ENCODE measurements at places on chromosomes 1 and 21.

- peak; percentile 77 for DNase-seq
Measured at GRCh38 chr1:32068957-32069588, 3.7 kb upstream of the TMEM39B start.

DNA sequence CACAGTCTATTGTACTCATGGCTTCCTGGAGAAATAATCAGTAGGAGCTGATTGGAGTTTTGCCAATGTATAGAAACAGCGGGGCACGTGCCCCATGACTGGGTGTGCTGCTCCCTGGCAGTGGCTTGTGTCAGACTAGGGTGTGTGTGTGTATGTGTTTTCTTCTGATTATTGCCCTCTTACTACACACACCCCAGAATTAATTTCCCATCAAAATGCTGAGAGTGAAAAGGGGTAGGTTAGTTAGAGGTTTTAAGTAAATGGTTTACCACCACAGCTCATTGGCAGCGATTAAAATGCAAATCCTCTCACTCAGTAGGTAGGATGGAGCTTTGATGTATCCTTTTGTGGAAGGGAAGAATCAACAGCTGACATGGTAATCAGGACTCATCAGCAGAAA lies 29.9 kb downstream of the HHAT start:
- no peak for DNase-seq

DNA sequence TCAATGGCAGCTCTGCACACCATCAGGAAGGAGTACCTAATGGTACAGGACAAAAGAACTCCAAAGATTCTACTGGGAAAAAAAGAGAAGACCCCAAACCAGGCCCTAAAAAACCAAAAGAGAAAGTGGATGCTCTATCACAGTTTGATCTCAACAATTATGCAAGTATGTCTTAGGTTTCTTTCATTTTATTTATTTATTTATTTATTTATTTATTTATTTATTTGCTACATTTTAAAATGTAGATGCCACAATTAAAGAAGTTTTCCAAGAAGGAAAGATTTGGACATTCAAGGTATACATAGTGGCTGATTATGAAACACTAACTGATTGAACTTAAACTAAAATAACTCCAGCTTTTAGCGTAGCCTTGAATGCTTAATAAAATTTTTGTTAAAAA lies 60.2 kb downstream of the PRRC2C start:
- DNase-seq = no peak

DNA sequence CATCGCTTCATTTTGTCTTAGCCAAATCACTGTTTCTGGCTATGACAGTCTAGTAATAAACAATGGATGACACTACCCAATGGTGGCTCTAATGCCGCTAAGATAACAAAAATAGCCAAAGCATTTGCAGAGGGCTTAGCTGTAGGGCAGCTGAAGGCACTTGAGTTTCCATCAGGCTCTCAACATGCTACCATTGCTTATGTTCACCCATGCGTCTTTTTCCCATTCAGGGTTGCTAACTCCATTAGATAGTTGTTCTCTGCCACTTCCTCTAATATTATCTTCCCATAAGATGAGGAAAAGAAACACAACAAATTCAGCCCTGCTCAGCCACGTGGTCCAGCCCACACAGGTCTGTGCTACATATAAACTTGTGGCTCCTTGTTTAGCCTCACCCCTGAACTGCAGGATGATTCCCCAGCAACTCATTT lies 159.6 kb downstream of the TOMM20 start:
- no peak for DNase-seq

- no peak for DNase-seq
Measured at GRCh38 chr21:41387042-41387819, 25.4 kb downstream of the MX2 start.

DNA sequence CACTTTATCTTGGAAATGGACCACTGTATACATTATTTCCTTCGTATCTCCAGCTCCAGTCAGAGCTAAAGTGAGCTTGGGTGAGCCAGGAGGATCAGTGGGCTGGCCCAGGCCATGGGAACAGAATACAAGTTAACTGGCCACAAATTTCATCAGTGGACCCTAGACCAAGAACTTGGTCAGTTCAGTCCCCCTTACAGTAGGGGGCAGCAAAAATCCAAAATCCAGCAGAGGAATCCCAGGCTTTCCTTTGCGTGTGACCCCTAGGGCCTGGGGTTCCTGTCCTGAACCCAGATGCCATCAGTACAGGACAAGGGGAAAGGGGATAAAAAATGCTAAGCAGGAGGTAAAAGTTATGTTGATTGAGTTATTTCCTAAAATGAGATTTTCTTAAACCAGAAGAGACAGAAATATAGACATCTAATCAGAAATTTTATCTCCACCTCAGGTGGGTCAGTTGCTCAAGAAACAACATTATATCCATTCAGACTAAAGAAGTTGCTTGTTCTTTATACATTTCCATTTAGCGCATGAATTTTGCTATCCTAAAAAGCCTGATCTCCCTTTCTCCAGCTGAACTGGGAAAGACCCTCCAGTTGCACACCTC lies 24.1 kb upstream of the LCE5A start:
- DNase-seq = no peak

DNA sequence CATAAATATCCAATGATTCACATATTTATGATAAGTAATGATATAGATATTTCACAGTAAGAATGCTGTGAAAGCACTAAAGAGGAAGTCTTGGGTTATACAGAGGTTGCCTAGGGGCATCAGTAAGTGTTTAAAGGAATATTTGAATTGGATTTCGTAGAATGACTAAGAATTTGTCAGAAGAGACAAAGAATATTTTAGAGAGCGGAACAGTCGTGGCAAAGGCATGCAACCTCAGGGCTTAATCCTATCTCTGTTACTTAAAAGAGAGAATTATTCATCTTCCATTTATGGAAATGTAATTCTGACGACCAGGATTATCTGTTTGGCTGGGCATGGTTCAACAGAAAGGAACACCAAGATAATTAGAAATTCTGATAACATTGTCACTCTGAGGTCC lies 171.9 kb upstream of the NR5A2 start:
- peak; percentile 85 for DNase-seq

GRCh38 chr1:233459470-233459945 lies 132.0 kb downstream of the MAP3K21 start:
- no peak for DNase-seq

- DNase-seq = no peak
Measured at GRCh38 chr1:23124259-23125026, 44.2 kb downstream of the LUZP1 start.

DNA sequence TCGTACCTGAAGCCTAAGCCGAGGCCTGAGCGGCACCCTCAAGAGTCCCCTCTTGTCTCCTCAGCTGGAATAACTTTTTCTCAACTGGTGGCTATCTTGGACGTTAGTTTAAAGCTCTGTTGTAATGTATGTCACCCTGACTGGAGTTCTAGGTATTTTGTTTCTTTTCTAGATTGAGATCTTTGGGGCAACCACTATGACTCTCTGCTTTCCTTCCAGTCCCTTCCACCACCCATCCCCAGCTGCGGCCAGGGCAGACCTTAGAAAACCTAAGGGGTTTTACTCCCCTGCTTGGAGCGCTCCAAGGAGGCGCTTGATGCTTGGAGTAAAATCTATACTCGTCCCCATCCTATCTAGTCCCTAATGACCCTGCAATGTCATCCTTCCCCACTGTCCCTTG lies 74.6 kb upstream of the MRPS6 start:
- no peak for DNase-seq

DNA sequence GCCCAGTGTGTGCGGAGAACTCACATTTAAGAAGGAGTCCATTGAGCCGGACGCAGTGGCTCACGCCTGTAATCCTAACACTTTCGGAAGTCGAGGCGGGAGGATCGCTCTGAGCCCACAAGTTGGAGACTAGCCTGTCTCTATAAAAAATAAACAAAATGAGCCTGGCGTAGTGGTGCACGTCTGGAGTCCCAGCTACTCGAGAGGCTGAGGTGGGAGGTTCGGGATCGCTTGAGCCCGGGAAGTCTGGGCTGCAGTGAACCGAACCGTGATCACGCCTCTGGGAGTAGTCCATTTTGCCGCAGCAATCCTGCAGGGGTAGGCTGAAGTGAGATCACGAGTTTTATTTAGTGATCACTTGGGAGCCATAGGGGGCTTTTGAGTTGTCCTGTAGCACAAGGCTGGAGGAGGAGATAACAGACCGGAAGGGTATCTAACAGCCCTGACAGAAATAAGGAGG lies 497 bp upstream of the FUCA1 start:
- DNase-seq = peak; percentile 2

- no peak for DNase-seq
Measured at GRCh38 chr1:152953761-152954160, 6.8 kb downstream of the SPRR5 start.

DNA sequence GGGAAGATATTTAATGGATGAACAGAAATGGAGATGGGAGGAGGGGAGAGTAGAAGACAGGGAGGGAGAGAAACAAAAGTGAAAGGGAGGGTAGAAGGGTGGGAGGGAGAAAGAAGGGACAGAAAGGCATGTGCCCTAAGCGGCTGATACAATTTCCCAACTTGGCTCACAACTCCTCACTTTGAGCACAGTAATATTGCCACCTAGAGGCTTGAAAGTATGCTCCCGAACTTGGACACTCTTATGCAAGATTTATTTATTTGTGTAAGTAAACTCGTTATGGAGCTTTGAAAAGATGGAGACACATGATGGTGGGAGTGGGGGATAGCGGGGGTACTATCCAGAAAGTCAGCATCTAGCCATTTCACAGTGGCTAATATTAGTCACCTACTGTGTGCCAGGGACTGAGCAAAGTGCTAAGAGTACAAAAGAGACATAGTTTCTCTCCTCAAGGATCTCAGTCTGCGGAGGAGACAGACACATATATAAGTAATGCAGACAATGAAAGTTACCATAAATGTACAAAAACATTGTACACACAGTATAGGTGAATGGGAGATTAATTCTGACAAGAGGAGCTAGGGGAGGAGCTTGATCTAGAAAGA lies 189.7 kb downstream of the SEC16B start:
- DNase-seq = peak; percentile 49

- DNase-seq = no peak
Measured at GRCh38 chr1:235030919-235031596, 97.6 kb downstream of the TOMM20 start.

- DNase-seq = no peak
Measured at GRCh38 chr1:93588206-93588605, 93.4 kb downstream of the BCAR3 start.

GRCh38 chr1:198333744-198334143 lies 176.9 kb downstream of the NEK7 start:
- DNase-seq = peak; percentile 29

- DNase-seq = no peak
Measured at GRCh38 chr1:113459279-113459678, 69.0 kb downstream of the MAGI3 start.

DNA sequence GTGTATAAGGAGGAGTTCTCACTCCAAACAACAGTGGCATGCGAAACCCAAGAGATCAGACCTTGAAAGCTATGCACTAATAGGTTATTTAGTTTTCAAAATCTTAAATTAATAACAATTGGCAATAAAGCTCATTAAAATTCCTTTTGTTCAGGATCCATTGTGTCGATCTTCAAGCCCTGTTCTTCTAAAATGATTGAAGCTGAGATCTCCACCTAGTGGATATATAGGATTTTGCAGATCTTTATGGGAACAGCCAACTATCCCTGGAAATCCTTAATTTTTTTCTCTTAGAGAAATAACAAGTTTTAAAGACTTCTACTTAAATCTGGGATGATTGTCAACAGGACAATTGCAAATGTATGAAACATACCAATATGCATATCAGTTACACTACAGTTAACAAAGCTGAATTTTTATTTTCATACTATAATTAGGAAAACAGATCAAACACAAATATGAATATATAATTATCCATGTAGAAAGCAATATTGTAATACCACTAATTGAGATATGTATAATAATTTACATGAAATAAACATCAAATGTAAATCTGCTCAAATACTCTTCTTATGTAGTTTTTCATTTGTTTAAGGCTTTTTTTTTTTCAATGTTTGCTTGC lies 43.3 kb downstream of the LRRC53 start:
- peak; percentile 43 for DNase-seq

GRCh38 chr21:33848249-33848953 lies 67.2 kb downstream of the ATP5PO start:
- DNase-seq = no peak

DNA sequence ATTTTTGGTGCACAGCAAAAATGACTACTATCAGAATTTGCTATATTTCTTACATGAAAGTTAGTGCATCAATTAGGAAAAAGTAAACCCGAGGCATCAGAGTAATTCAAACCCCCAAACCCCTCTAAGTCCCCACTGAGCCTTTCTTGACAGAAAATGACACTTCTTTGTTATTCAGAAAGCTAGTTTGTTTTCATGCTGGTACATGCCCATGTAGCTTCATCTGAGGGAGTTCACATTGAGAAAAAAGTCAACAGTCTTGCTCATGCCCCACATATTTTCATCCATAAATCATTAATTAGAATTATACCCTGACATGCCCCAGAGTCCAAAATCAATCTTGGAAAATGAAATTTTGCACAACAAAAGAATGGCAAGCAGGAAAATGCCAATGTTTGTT lies 39.9 kb upstream of the PDC start:
- no peak for DNase-seq

- DNase-seq = no peak
Measured at GRCh38 chr1:37403166-37403565, 71.2 kb upstream of the ZC3H12A start.

DNA sequence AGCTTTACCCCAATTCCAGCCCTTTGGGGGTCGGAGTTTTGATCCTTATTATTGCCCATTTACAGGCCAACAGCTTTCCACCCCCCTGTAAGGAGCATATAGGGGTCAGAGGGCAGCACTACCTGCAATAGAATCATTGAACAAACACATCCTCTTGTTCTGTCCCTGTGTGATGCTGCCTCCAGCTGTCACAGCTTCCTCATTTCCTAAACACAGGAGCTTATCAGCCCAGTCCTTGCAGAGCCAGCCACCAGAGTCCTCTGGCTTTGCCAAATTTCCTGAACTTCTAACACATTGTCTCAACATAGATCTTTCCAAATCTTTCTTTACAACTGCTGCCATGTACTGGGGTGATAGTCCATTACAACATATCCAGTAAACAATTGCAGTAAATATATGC lies 32.8 kb upstream of the PTBP2 start:
- DNase-seq = no peak

GRCh38 chr1:247551721-247552120 lies 2.8 kb downstream of the GCSAML start:
- DNase-seq = peak; percentile 26

- no peak for DNase-seq
Measured at GRCh38 chr1:116910379-116911187, 867 bp downstream of the PTGFRN start.

GRCh38 chr1:178172939-178173338 lies 79.0 kb downstream of the RASAL2 start:
- peak; percentile 72 for DNase-seq

DNA sequence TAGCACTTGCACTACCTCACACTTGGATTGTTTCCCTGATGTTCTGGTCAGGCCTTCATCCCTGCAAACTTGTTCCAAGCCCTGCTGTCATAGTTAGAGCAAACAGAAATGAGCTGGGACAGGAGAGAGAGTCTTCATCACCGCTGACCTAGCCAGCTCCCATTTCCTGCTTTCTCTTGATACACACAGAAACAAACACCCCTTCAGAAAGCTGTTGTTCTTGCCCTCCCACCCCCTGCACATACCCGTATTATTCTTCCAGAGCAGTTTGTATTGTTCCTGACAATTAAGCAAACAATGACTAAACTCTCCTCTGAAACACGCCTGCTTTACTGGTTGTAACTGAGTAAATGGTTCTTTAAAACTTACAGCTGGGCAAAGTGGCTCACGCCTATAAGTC lies 2.9 kb upstream of the SYT2 start:
- no peak for DNase-seq

All from fibroblast of skin of scalp (primary cell).